ENCODE measurements at places on chromosomes 16 and 17.

- no peak for DNase-seq
Observed at GRCh38 chr17:8846768-8847211, 20.7 kb downstream of the PIK3R6 start.

DNA sequence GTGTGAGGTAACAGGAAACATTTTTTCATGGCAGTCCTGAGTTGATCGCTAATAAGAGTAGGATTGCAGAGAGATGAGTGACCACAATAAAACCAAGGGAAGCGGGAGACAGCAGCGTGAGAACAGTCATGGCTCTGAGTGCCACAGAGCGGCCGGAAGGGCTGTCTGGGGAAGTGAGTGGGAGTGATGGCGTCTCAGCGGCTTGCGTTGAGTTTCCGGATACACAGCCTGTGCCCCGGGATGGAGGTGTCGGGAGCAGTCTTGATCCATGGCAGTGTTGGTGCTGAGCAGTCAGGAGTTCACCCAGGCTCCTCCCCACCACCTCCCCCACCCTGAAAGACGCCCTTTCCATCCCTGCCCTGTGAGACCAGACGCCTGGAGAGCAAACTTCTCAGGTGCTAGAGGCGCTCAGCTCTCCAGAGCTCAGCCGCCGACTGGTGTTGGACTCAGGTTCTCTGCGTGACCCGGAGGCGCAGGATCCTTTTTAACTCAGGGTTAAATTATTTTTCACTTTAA is 59.8 kb downstream of the BANP start:
- no peak for DNase-seq

DNA sequence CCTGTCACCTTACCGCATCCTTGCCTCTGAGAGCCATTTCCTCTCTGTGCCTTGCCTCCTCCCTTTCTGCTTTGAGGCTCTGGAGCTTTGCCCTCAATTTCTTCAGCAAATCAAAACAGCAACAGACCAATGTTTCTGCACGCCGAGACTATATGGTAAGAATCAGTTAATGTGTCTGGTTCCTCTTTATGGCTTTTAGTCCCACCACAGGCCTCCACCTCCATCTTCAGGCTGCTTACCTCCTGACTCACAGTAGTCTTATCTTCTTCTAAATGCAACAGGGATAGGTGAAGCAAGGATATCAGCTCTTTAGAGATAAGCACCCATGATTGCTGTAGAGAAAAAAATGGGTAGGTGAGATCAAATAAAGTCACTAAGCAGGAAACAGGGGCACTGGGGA is 9.2 kb upstream of the ALDOC start:
- no peak for DNase-seq

DNA sequence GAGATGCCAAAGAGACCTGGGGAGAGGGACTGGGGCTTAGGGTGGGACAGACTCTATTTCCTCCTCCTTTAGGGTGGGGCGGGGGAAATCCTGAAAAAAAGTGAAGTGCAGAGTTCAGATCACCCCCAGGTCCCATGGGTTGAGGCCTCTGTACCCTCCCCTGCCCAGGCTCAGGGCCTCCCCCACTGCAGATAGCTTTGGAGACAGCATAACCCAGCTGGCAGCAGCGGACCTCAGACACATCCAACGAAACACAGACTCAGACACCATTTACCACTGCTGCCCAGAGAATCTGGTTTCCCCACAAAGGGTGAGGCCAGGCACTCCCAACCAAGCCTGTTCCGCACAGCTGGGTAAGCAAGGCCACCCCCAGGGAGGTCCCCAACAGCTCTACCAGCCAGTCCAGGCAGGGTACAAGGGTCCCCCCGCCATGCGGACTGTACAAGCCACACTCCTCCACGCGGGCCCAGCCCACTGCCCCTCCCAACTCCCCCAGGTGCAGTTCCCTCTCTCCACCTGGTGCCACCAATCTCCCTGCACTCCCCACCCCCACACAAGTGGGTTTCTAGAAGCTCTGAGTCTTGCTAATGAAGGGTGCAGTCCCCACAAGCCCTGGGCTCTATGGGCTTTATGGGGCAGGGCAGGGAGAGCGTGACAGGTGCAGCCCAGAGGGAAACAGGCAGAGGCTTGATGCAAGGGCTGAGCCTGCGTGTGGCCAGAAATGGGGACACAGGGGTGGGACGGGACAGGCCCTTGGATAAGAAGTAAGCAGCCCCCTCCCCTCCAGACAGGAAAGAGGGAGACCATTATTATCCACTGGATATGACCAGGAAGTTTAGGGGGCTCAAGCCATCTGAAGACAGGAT is 8.9 kb downstream of the RHBDF2 start:
- DNase-seq = no peak

DNA sequence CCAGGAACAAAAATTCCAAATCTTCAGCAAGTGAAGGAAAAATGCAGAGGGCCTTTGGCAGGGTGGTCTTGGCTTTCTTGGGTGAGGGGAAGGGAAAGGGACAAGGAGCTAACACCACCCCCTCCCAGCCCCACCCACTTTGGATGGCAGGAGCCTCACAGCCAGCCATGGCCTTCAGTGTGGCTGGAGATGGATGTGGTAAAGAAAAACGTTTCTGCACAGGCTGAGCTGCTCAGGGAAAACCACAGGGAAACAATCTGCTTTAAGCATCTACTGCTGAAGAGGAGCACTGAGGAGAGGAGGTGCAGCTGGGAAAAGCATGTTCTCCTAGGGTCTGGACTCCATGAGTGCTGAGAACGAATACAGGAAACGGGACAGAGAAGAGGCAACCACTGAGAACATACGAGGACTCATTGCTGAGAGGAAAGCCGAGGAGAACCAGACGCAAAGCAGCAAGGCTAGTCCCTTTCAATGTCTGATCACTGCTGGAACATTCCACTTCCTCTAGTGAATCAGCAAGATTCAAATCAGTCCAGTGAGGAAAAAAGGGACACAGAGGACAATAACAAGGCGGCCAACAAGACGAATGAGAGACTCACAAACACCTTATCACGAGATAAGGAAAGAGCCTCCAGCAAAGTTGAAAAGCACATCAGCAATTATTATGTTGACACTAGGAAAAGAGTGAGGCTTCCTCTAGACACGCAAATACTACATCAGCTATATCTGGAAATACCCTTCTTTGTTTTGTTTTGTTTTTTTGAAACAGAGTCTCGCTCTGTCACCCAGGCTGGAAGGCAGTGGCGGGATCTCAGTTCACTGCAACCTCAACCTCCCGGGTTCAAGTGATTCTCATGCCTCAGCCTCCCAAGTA is 41.7 kb downstream of the ZZEF1 start:
- DNase-seq = no peak

DNA sequence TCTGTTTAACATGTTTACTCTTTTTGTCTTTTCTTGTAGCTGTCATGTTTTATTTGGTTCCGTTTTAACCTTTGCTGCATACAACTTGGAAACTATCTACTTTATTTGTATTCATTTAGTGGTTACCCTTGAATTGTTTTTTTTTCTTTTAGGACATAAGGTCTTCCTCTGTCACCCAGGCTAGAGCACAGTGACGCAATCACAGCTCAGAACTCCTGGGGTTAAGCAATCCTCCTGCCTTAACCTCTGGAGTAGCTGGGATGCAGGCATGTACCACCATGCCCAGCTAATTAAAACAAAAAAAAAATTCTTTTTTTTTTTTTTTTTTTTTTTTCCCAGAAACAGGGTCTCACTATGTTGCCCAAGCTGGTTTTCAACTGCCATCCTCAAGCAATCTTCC is 29.8 kb upstream of the USP43 start:
- DNase-seq = no peak

DNA sequence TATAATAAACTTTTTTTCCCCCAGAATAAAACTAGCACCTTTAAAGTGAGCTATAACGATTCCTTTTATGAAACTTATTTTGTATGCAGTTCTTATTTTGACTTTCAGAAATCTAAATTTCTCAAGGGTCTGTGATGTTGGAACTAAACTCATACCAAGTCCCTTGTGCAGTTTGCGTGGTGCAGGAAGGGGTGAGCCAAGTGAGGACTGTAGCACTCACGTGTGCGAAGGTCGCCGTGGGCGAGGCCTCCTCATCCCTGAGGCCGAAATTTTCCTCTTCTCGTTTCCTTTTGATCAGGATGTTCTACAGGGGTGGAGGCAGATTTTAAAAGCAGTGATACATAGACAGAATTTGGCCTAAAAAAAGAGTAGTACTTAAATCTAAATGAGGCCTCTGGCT is 73.7 kb downstream of the RPTOR start:
- no peak for DNase-seq

DNA sequence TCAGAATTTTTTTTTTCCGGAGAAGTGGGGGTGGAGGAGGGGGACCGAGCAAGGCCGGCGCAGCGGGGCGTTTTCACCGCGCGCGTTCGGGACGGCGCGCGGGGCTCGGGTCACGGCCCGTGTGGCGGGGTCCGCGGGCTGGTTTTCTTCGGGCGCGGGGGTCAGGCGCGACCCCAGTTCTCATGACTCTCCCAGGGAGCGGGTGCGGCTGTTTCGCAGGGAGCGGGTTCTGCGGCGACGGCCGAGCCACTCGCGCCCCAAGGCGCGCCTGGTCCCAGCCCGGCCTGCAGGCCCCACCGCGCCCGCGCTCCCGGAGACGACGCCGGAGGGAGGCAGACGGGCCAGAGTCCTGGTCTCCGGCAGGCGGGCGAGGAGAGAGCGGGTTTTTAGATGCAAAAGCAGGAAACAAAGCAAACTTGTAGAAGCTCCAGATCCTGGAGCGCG is 1.0 kb downstream of the BAHCC1 start:
- no peak for DNase-seq

- no peak for DNase-seq
Observed at GRCh38 chr16:54327609-54328008, 41.0 kb upstream of the IRX3 start.

DNA sequence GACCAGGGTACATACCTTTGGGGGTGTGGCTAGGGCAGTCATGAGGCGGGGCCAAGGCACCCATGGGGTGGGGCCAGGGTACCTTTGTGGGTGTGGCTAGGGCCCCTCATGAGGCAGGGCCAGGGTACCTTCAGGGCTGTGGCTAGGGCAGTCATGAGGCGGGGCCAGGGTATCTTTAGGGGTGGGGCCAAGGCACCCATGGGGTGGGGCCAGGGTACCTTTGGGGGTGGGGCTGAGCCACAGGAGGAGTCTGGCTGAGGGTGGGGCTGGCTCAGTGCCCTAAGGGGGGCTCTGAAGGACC is 3.5 kb downstream of the GNG13 start:
- no peak for DNase-seq

DNA sequence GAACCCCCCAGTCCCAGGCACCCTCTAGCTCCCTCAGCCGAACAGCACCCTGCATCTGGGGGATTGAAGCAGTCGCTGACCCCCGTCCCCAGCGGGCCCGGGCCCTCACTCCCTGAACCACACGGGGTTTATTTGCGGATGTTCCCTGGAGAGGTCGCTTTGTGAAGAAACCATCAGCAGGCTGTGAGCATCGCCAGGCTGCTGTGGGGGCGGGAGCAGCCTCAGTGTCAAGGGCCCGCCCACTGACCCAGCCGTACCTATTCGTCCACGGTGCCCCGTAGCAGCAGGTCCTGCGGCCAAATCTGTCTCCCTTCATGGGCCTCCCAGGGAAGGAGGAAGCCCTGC is 6.4 kb upstream of the RAB40C start:
- no peak for DNase-seq

DNA sequence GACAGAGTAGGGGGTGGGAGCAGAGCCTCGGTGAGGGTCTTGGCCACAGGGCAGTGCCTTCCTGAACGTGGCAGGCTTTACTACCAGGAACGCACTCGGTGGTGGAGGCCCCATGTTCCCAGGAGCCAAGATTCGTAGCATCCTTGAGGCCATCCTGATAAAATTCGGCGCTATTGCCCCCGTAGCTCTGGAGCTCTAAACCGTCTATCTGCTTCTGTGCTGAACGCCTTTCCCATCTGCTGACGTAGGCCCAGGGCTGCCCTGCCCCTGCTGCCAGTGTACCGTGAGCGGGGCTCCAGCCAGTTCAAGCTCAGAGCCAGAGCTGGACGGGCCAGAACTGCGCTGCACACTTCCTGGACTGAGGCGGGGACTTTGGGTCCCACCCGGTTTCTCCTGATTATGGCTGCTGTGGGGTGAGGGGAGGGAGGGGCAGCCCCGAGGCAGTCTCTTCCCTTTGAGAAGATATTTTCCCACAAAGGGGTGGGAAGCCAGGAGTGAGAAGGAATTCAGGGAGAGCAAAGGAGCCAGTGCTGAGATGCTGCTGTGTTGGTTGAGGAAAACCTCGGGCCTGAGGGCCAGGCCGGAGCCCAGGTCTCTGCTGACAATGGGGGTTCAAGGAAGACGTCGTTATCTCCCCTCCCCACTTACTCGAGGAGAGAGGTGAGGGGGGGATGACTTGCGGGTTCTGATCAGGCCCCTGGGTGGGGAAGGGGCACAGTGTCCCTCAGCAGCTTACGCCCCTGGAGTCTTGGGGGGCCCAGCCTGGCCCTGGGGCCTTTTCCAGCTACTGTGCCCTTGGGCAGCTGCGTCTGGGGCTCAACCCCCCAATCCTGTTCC is 29.4 kb downstream of the OR1D5 start:
- DNase-seq = no peak

DNA sequence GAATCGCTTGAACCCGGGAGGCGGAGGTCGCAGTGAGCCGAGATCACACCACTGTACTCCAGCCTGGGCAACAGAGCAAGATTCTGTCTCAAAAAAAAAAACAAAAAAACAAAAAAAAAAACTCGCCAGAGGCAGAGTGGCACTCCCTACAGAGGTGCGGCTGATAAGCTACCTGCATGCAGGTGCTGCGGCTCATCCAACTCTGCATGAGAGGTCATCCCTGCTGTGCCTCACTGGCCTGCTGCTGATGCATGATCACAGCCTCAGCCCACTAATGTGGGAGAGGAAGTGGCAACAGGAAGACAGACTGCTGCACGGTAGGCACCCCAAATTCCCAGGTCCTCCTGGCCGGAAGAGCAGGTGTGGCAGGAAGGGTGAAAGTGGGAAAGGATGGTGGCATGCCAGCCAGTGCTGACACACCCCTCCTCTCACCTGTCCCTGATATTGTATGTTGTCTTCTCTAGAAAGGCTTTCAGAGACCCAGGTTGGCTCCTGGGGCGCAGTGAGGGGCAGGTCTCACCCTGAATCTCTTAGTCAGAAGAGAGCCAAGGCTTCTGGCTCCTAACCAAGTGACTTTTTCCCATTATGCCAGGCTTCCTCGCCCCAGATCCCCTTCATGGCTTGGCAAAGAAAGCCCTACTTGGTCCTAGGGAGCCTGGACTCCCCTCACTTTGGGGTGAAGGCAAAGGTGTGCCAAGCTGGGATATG is 11.8 kb downstream of the NXPH3 start:
- DNase-seq = no peak

- DNase-seq = no peak
Observed at GRCh38 chr17:41717408-41718286, 5.5 kb downstream of the GAST start.

DNA sequence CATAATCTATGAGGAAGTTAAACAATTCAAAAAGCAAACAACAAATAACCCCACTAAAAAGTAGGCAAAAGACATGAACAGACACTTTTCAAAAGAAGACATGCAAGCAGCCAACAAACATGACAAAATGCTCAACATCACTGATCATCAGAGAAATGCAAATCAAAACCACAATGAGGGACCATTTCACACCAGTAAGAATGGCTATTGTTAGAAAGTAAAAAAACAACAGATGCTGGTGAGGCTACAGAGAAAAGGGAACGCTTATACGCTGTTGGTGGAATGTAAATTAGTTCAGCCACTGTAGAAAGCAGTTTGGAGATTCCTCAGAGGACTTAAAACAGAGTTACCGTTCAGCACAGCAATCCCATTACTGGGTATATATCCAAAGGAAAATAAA is 24.4 kb downstream of the TNFRSF13B start:
- DNase-seq = no peak

- no peak for DNase-seq
Observed at GRCh38 chr17:77645072-77646045, 313.1 kb upstream of the TNRC6C start.
